Activated CD4-positive, alpha-beta T cell treated with anti-CD3 and anti-CD28 coated beads, Interleukin-2, amount 10 ng/mL, durations not matched to agents 7 days and 5 days (primary cell): ENCODE measurements at places on chromosomes 3 and 15. TPM values are rescaled to one million over a fixed set of nuclear protein-coding genes. Genes with fewer than 3 reads are reported as not detected.

- H3K27me3 ChIP-seq = peaks cover 26% of the 10 kb centered on the region
- H3K4me1 ChIP-seq = no peaks in the 10 kb centered on the region
- H3K27ac ChIP-seq = no peak overlapping the region
- H3K36me3 ChIP-seq = no peaks in the 10 kb centered on the region
- no peak overlapping the region for H3K4me3 ChIP-seq
Measured at GRCh38 chr15:80620931-80621330, 74.2 kb upstream of the ABHD17C start.

Gene SLC24A5
- not detected for total RNA-seq

- H3K27me3 ChIP-seq = no peaks in the 10 kb centered on the region
- no peak overlapping the region for H3K4me3 ChIP-seq
- peak; percentile 47 for DNase-seq
- H3K36me3 ChIP-seq = peaks cover 25% of the 10 kb centered on the region
- peak overlapping the region; percentile 86 for H3K27ac ChIP-seq
- peaks cover 56% of the 10 kb centered on the region for H3K4me1 ChIP-seq
Measured at GRCh38 chr3:114221165-114221880, 16.1 kb downstream of the ZNF80 start.

DNA sequence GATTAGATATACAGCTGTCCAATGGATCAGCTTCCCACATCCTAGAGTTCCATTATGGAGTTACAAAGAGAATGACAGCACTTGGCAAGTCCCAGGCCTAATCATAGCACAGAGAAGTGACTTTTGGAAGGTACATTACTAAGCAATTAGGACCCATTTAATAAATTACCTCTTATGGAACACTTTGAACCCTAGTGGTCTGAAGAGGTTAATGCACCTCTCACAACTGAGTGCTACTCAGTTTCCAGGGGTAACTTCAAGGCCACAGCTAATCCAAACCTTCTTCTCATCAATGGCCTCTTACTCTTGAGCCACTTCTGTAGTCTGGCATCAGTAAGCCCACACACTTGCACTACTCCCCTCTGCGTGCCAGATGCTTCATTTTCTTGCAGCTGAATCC, 34.9 kb upstream of the MEIS2 start:
- no peaks in the 10 kb centered on the region for H3K36me3 ChIP-seq
- no peak overlapping the region for H3K4me3 ChIP-seq
- H3K27me3 ChIP-seq = peaks cover 12% of the 10 kb centered on the region
- H3K4me1 ChIP-seq = no peaks in the 10 kb centered on the region

DNA sequence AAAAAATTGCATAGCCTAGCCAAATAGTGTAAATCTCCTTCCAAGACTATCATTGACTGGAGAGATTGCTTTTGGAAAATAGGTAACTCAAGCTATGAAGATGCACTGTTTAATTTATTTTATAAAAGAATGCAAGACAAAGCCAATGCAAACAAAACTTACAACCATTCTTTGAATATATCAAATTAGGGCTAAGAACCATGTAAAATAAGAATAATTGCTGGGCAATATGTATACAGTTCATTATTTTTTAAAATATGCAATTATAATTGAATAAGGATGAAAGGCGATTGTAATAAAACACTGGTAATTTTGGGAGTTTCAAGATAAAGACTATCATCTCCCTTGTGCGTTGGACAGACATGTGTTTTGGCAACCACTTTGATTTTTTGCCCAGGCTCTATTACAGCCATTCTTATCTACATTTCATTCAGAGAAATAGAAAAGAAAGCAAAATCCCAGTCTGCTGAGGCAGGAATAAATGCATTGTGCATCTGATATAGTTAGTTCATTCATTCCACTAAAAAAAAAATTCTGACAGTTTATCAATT, 242.3 kb upstream of the ROBO1 start:
- no peaks in the 10 kb centered on the region for H3K4me1 ChIP-seq
- no peaks in the 10 kb centered on the region for H3K36me3 ChIP-seq
- no peak overlapping the region for H3K4me3 ChIP-seq
- no peak for DNase-seq
